Vagina (tissue), 2 donors: ENCODE measurements at places on chromosomes 7 and 10. TPM values are rescaled to one million over a fixed set of nuclear protein-coding genes. Genes with fewer than 3 reads are reported as not detected.

CYP3A5 gene
- 80.3 TPM for total RNA-seq

GRCh38 chr10:77711683-77712049, 74.1 kb upstream of the KCNMA1 start:
- H3K27ac ChIP-seq = no peak overlapping the region
- peaks cover 6% of the 10 kb centered on the region for H3K4me1 ChIP-seq
- no peaks in the 10 kb centered on the region for H3K36me3 ChIP-seq
- no peak for DNase-seq
- H3K4me3 ChIP-seq = peak overlapping the region; percentile 54

CYP2C19 gene
- 6.1 TPM for total RNA-seq

- DNase-seq = no peak
- H3K4me1 ChIP-seq = no peaks in the 10 kb centered on the region
- H3K4me3 ChIP-seq = no peak overlapping the region
- H3K27me3 ChIP-seq = no peaks in the 10 kb centered on the region
- no peak overlapping the region for H3K27ac ChIP-seq
- no peaks in the 10 kb centered on the region for H3K36me3 ChIP-seq
These were observed 156.3 kb upstream of the GRB10 start for GRCh38 chr7:50939021-50939420.

WIPF3 gene
- 0.25 TPM for total RNA-seq

KLF14 gene
- not detected for total RNA-seq

DNA sequence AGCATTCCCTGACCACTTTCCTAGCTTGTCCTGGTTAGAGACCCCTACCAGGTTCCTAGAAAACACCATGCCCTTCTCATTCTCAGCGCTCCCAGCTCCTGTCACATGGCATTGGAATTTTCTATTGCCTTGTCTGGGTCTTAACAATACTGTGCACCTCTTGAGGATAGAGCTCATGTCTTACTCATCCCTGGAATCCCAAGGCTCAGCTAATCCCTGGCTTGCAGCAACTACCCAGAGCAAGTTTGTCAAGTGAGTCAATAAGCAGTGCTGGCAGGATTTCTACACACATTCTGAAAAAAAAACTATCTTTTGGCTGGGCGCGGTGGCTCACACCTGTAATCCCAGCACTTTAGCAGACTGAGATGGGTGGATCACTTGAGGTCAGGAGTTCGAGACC, 11.7 kb upstream of the PRDX3 start:
- H3K4me3 ChIP-seq = no peak overlapping the region
- H3K36me3 ChIP-seq = no peaks in the 10 kb centered on the region
- DNase-seq = no peak
- H3K27ac ChIP-seq = no peak overlapping the region
- no peaks in the 10 kb centered on the region for H3K4me1 ChIP-seq
- H3K27me3 ChIP-seq = no peaks in the 10 kb centered on the region

DNA sequence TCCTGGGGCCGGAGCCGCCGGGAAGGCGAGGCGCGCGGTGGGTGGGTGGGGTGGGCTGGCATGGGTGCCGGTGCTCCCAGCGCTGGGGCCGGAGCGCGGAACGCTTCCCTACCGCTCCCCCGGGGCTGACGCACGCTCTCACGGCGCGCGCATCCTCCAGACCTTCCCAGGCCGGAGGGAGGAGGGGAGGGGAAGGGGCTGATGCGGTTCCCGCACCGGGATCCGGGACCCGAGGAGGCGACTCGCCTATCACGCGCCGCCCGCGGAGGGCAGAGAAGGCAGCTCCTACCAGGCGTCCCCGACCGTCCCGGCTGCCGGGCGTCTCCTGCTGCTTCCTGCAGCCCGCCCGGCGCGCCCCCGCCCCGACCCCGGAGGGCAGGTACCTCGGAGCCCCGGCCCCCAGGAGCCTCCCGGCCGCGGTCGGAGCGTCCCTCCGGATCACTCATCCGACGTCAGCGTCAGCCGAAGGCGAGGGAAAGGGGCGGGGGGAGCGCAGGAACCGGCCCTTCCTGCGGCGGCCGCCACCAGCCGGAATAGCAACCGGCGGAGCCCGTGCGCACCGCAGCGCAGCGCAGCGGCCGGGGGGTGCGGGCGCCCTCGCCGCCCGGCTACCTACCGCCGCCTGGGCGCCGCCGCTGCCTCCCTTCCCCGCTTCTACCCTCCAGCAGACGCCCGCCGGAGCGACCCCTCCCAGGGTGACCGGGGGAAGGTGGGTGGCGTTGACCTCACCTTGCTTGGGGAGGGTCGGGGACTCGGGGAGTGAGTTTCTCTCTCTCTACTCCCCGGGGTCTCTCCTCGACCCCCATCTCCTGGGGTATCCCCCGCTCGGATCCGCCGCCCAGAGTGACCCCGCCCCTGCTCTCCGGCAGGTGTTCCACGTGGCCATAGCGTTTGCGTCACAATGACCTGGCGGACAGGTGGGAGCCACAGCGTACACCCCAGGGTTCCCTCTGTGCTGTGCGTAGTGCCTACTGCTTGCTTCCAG, at the start of gene ICA1:
Gene ICA1, minus strand, starts transcription at position 457 of the 985 bp plus-strand sequence. CDS start 26,241 bp downstream, outside the sequence.
- H3K4me3 ChIP-seq = peak within 1 kb of the TSS; percentile 67
- DNase-seq = no peak
- H3K27me3 ChIP-seq = no peaks in the 10 kb centered on the region
- peaks cover 18% of the 10 kb centered on the region for H3K4me1 ChIP-seq

GRCh38 chr10:110843031-110843430, 28.7 kb upstream of the PDCD4 start:
- H3K27ac ChIP-seq = peak overlapping the region; percentile 13
- H3K36me3 ChIP-seq = no peaks in the 10 kb centered on the region
- no peaks in the 10 kb centered on the region for H3K27me3 ChIP-seq
- peaks cover 55% of the 10 kb centered on the region for H3K4me1 ChIP-seq
- no peak for DNase-seq

GRCh38 chr7:28473571-28474281, 61.4 kb downstream of the CREB5 start:
- H3K4me1 ChIP-seq = no peaks in the 10 kb centered on the region
- no peak overlapping the region for H3K4me3 ChIP-seq
- no peaks in the 10 kb centered on the region for H3K27me3 ChIP-seq
- peak overlapping the region; percentile 10 for H3K27ac ChIP-seq

LLCFC1 gene
- not detected for total RNA-seq

- H3K27ac ChIP-seq = no peak overlapping the region
- no peaks in the 10 kb centered on the region for H3K4me1 ChIP-seq
- no peak for DNase-seq
- H3K36me3 ChIP-seq = no peaks in the 10 kb centered on the region
These were observed 121.6 kb upstream of the ZNF92 start for GRCh38 chr7:65251851-65252620.

TMEM196 gene
- not detected for total RNA-seq

C10orf67 gene
- not detected for total RNA-seq

DNA sequence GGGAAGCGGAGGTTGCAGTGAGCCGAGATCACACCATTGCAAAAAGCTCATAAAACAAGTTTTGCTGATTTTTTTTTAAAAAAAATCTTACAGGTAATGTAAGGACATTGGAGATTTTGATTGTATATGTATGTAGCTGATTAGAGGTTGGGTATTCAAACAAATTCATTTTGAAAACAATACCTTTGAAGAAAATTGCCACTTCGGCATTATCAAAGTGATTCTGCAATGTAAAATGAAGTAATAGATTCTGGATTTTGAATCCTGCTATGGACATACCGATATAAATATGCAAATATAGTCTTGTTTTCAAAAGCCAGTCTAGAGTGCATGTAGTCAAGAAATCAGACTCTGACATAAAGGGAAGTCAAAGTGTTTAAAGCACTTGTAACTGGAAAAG, 12.4 kb upstream of the IGF2BP3 start:
- peaks cover 9% of the 10 kb centered on the region for H3K27me3 ChIP-seq
- no peak overlapping the region for H3K27ac ChIP-seq
- no peak overlapping the region for H3K4me3 ChIP-seq
- H3K4me1 ChIP-seq = no peaks in the 10 kb centered on the region
- H3K36me3 ChIP-seq = no peaks in the 10 kb centered on the region
- DNase-seq = no peak

DNA sequence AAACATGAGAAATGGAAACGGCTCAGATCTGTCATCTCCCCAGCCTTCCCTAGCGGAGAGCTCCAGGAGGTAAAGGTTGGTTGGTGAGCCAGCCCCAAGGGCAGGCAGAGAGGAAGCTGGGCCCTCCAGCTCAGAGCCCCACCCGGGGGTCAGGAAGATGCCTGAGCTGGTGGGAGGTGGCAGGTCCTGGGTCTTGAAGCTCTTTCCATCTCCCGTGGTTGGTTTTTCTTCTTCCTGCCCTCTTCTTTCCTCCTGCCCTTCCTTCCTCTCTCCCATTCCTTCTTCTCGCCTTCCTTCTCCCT, 384.2 kb upstream of the FOXK1 start:
- H3K27ac ChIP-seq = no peak overlapping the region
- no peak overlapping the region for H3K4me3 ChIP-seq
- no peaks in the 10 kb centered on the region for H3K36me3 ChIP-seq

- H3K4me1 ChIP-seq = no peaks in the 10 kb centered on the region
- H3K36me3 ChIP-seq = no peaks in the 10 kb centered on the region
- H3K27me3 ChIP-seq = no peaks in the 10 kb centered on the region
- no peak overlapping the region for H3K27ac ChIP-seq
- DNase-seq = no peak
These were observed 148.7 kb downstream of the C7orf25 start for GRCh38 chr7:42763137-42763551.

BHLHA15 gene
- not detected for total RNA-seq

DNA sequence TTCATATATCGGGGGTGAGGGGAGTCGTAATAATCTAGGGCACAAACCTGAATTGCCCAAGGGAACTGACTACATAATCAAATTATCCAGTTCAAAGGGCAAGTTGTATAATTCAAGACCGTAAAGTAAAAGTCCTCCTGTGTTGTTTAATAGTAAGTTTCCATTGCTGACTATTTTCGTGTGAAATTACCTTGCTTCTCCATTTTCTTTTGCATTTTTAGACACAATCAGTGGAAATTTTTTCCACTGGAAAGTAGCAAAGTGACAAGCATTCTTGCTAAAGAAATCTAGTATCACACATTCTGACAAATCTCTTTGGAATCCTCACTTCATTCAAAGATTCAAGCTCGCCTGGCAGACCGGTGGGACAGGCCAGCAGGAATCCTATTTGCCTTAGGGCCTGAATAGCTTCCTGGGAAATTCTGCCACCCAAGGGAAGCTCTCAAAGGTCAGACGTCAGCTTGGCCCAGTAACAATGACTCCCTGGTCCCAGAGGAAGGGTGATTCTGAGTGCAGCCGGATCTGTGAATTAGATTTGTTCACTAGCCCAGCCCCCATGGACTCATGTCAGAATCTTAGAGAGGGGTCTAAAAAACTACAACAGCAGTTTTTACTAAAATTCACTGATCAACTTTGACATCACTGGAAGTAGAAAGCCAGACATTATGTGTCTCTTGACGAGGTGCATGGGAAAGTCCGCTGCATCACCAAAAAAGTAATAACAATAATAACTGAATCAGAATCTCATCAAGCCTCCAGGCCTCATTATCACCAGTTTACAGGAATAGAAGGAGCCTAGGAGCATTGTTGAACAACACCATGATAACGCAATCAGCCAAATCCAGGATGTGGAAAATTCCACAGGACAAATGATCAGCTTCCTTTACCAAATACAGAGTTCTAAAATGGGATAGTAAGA, 161.0 kb downstream of the SKIDA1 start:
- H3K4me1 ChIP-seq = peaks cover 20% of the 10 kb centered on the region
- DNase-seq = no peak
- no peaks in the 10 kb centered on the region for H3K36me3 ChIP-seq
- H3K4me3 ChIP-seq = no peak overlapping the region

ITIH5 gene
- total RNA-seq = 20.4 TPM

- H3K4me1 ChIP-seq = no peaks in the 10 kb centered on the region
- no peaks in the 10 kb centered on the region for H3K27me3 ChIP-seq
- no peaks in the 10 kb centered on the region for H3K36me3 ChIP-seq
- H3K27ac ChIP-seq = no peak overlapping the region
- no peak for DNase-seq
These were observed 83.7 kb downstream of the KIF20B start for GRCh38 chr10:89785095-89785494.

GRCh38 chr7:115124409-115124939, 202.6 kb downstream of the MDFIC start:
- H3K27me3 ChIP-seq = no peaks in the 10 kb centered on the region
- no peaks in the 10 kb centered on the region for H3K4me1 ChIP-seq
- DNase-seq = no peak
- no peak overlapping the region for H3K27ac ChIP-seq
- no peak overlapping the region for H3K4me3 ChIP-seq
- H3K36me3 ChIP-seq = no peaks in the 10 kb centered on the region

DNA sequence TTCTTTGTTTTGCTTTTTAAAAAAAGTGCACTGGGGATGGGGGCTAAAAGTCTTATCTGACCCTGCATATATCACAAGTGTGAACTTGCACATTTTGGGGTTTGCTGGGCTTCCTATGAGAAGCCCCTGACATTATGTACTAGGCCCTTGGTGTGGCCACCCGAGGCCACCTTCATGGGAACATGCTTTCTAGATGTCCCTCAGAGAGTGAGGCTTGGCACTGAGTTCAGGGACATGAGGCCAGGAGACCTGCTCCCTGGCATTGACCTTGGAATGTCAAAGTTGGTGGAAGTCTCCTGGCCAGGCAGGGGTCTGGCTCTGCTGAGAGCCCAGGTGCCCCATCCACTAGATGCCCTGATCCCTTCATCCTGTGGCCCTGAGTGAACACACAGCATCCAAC, 536.2 kb downstream of the TCERG1L start:
- no peaks in the 10 kb centered on the region for H3K4me1 ChIP-seq
- no peak overlapping the region for H3K4me3 ChIP-seq
- H3K27ac ChIP-seq = no peak overlapping the region
- no peaks in the 10 kb centered on the region for H3K36me3 ChIP-seq
- no peaks in the 10 kb centered on the region for H3K27me3 ChIP-seq

BMPER gene
- 5.2 TPM for total RNA-seq
